B cell (primary cell): ENCODE measurements at places on chromosomes 2 and 18.

DNA sequence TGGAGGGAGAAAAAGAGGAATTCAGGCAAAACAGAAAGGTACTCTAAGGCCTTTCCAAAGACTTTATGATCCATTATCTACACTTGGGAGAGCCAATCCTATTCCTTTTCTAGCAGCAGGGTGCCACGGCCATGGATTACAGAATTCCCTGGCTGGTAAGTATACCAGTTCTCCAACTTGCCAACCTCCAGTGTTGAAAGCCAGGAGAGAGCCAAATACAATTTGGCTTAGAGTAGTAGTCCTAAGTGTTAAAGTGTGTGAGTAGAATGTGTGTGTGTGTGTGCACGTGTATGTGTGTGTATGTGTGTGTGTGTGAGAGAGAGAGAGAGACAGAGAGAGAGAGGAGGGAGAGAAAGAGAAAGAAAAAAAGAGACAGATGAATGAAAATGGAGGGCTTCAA is 43.3 kb downstream of the WDPCP start:
- no peaks in the 10 kb centered on the region for H3K4me1 ChIP-seq
- H3K36me3 ChIP-seq, result no peaks in the 10 kb centered on the region
- no peak overlapping the region for H3K27ac ChIP-seq
- DNase-seq, result no peak
- H3K4me3 ChIP-seq, result no peak overlapping the region
- H3K27me3 ChIP-seq, result no peaks in the 10 kb centered on the region

GRCh38 chr18:22346401-22346952 is 71.2 kb downstream of the CTAGE1 start:
- H3K27me3 ChIP-seq, result peaks cover 24% of the 10 kb centered on the region
- no peak overlapping the region for H3K4me3 ChIP-seq
- no peaks in the 10 kb centered on the region for H3K36me3 ChIP-seq
- H3K27ac ChIP-seq, result no peak overlapping the region
- H3K4me1 ChIP-seq, result no peaks in the 10 kb centered on the region

DNA sequence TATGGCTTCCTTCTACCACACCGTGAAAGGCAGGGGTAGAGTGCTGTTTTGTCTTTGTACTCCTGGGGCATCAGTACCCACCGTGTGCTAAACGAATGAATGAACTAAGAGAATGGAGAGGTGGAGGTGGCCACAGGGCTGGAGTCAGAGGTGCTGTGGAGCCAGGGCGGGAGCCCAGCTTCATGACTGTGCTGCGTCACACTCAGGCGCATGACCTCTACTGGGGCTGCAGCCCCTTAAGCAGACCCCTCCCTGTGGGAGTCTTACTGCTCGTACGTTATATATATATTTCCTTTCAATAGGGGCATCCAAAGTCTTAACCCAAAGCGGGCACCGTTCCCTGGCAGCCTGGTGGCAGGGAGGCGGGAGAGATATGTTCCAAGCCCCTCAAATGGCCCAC is 18.0 kb upstream of the LBH start:
- H3K27ac ChIP-seq, result no peak overlapping the region
- DNase-seq, result no peak
- peaks cover 25% of the 10 kb centered on the region for H3K4me1 ChIP-seq
- no peak overlapping the region for H3K4me3 ChIP-seq

- no peak overlapping the region for H3K27ac ChIP-seq
- H3K4me1 ChIP-seq, result no peaks in the 10 kb centered on the region
- H3K36me3 ChIP-seq, result no peaks in the 10 kb centered on the region
- H3K4me3 ChIP-seq, result no peak overlapping the region
- DNase-seq, result no peak
- no peaks in the 10 kb centered on the region for H3K27me3 ChIP-seq
Measured at GRCh38 chr2:165369131-165369897, 100.2 kb upstream of the CSRNP3 start.

GRCh38 chr2:96927405-96928171 is 57.7 kb upstream of the SEMA4C start:
- H3K36me3 ChIP-seq, result no peaks in the 10 kb centered on the region
- H3K4me1 ChIP-seq, result no peaks in the 10 kb centered on the region
- no peak for DNase-seq
- no peaks in the 10 kb centered on the region for H3K27me3 ChIP-seq
- H3K4me3 ChIP-seq, result no peak overlapping the region
